ENCODE measurements at places on chromosomes 3 and 15. TPM values are rescaled to one million over a fixed set of nuclear protein-coding genes. Genes with fewer than 3 reads are reported as not detected.

- DNase-seq: no peak
Observed at GRCh38 chr3:151943539-151943938, 70.1 kb downstream of the SUCNR1 start.

DNA sequence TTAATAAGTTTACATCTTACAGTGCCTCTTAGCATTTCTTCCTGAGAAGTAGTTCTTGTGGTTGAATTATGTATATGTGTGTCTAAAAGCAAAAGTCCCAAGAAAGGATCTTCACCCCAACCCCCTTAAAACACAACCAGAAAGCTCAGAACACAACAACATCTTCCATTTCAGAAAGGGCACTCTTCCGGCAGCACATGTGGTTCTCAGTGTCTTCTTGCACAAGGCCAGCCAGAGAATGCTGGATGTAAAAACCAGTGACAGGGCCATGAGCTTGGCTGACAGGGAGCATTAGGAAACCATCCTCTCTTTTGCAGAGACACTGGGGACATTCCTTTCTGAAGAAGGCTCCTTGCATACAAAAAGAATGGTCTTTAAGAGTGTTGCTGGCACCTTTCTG lies 45.0 kb downstream of the EEFSEC start:
- no peak for DNase-seq

DNA sequence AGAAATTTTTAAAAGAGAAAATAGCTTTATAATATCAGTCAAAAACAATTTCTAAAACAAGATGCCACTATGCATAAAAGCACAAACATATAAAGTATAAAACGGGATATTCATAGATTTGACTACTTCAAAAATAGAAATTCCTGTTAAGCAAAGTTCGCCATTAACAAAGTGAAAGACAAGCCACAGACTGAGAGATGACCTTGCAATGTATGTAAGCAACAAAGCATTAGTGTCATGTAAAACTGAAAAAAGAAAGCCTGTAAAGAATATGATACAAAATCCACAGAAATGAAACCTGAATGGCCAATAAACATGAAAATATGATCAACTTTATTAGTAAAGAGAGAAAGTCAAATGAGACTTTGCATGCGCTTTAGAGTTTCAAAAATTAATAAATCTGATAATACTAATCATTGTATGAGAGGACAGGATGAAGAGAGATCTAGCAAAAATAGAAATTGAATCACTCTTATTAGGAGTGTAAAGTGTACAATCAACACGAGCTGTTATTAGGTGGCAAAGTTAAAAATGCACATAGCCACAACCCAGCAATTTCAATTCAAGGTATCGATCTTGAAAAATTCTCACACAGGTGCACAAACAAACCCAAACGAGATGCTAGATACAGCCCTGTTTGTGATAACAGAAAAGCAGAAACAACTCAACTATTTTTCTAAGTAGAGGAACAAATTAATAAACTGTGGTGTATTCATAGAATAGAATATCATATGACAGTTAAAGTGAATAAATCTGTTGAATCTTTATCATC lies 173.6 kb downstream of the MECOM start:
- no peak for DNase-seq

DNA sequence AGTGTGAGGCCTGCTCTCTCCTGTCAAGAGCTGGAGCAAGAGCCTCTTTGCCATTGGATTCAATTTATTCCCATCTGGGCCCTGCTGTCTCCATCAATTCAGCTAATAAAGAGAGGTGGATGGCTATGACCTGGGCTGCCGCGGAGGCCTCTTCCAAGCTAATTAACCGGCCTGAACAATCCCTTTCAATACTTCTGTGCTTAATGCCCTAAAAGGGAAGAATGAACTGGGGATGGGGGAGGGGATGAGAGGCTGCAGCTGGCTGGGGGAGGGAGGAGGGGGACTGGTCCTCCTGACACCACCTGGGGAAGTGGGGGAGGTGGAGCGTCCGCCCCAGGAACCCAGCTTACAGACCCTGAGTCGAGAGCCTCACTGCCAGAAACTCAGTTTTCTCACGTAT lies 33.4 kb upstream of the PRR23E start:
- no peak for DNase-seq

- DNase-seq: no peak
Observed at GRCh38 chr3:121531269-121531668, 14.5 kb downstream of the POLQ start.

Gene VGLL3
- total RNA-seq: 8.0 TPM

Gene KCTD6
- total RNA-seq: 10.9 TPM

GRCh38 chr3:97487587-97487986 lies 277.0 kb upstream of the ARL6 start:
- DNase-seq: no peak

DNA sequence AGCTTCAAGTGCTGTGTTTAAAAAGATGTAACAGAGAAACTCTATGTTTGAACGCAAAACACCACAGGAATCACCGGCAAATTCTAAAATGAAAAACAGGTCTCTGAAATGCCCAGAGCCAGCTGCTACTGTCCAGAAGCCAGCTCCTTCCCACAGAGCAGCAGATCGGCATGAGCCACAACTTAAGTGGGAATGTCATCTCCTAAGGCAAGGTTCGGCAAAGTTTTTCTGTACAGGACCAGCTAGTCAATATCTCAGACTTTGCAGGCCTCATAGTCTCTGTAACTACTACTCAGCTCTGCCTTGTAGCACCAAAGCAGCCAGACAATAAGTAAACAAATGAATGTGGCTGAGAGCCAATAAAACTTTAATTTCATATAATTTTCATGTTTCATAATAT lies 4.9 kb downstream of the PLOD2 start:
- no peak for DNase-seq

DNA sequence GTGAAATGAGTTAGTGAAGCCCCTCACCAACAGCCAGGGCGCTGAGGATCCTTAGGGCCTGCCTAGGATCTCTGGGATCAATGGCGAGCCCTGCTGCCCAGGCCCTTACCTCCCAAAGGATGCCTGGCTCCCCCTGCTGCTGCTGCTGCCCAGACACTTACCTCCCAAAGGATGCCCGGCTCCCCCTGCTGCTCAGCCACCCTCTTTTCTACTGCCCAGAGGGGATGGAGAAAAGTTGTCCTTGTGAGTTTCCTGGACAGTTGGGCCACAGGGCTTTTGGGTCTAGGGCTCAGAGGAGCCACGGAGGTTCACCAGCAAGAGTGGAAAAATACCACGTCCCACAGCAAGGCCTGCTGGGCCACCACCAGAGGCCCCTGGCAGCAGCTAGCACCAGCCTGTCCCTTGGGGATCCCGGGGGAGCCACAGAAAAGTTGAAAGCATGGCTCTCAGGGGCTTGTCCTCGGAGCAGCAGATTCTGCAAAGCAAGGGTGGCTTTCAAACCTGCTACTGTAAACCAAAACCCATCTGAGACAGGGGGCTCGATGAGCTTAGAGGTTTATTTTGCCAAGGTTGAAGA lies 59.4 kb downstream of the SLC6A6 start:
- DNase-seq: no peak

All from lower leg skin (tissue), 4 donors.